NCI-H446 treated with DMSO at 0.1 percent for 48 hours (cell line): ENCODE measurements at places on chromosomes 7 and 10.
A peak's percentile ranks its signal among the peaks of the same experiment; 100 is the strongest.

DNA sequence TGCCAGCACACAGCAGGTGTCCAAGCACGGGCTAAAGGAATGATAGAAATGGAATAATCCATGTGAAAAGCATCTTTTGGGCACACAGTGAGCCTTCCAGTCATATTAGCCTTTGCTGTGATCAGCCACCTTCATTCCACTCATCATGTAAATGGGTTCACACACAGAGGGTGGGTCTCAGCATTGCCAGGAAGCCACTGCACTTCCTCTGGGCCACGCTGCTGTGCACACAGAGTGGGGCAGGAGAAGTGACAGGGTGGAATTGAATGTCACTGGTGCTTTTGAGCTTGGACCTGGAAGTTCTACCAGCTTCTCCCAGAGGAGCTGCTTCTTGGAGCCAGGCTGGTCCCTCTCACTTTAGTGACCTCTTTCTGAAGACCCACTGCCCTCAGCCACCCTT, 203.5 kb downstream of the USP6NL start:
- DNase-seq: no peak

DNA sequence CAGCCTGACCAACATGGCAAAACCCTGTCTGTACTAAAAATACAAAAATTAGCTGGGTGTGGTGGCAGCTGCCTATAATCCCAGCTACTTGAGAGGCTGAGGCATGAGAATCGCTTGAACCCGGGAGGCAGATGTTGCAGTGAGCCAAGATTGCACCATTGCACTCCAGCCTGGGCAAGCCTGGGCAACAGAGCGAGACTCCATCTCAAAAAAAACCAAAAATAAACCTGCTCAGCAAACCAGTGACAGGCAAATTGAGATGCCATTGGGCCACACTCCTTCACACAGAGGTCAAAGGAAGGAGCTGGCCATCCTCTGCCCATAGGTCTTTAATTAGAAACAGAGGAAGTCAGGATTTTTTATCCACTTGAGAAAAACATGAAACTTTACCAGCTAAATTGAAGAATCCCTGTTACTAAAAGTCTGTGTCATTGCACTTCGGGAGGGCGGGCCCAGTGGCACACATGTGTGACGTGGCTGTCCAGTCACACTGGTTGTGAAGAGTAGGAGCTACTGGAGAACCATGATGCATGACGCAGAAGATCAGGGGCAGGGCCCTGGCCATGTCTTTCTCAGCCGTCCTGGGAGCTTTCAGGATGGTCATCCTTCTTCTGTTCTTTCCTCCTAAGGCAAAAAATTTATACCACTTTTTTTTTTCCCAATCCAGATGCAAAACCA, 118.3 kb upstream of the ZNF438 start:
- no peak for DNase-seq

GRCh38 chr10:61313460-61313859, 139.7 kb downstream of the TMEM26 start:
- no peak for DNase-seq

- no peak for DNase-seq
Observed at GRCh38 chr7:131338173-131338572, 10.5 kb downstream of the MKLN1 start.

DNA sequence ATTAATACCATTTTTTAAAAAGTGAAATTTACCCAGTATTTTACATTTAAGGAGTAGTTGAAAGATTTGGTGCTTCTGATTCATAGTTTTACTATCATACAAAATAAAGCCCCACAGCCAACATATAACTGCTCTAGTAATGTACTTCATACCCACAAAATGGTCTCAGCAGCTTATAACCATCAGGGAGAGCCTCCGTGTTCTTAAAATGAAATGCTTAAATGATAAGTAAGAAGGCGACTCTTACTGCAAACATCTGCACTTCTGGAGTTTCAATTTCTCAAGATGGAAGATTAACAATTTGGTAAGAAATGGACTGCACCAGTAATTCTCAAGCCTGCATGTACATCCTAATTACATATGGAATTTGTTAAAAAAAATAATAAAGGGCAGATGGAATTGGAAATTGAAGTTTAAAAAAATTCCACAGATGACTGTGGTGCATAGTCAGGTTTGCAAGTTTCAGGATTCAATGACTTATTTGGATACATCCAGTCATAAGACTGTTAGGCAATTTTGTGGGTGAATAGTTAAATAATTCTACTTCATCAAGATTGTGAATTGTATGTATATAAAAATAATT, 461.0 kb downstream of the KIF20B start:
- DNase-seq: no peak

GRCh38 chr10:110002801-110003523, 4.8 kb upstream of the ADD3 start:
- no peak for DNase-seq

GRCh38 chr10:120490288-120490687, 33.3 kb downstream of the PLPP4 start:
- no peak for DNase-seq

DNA sequence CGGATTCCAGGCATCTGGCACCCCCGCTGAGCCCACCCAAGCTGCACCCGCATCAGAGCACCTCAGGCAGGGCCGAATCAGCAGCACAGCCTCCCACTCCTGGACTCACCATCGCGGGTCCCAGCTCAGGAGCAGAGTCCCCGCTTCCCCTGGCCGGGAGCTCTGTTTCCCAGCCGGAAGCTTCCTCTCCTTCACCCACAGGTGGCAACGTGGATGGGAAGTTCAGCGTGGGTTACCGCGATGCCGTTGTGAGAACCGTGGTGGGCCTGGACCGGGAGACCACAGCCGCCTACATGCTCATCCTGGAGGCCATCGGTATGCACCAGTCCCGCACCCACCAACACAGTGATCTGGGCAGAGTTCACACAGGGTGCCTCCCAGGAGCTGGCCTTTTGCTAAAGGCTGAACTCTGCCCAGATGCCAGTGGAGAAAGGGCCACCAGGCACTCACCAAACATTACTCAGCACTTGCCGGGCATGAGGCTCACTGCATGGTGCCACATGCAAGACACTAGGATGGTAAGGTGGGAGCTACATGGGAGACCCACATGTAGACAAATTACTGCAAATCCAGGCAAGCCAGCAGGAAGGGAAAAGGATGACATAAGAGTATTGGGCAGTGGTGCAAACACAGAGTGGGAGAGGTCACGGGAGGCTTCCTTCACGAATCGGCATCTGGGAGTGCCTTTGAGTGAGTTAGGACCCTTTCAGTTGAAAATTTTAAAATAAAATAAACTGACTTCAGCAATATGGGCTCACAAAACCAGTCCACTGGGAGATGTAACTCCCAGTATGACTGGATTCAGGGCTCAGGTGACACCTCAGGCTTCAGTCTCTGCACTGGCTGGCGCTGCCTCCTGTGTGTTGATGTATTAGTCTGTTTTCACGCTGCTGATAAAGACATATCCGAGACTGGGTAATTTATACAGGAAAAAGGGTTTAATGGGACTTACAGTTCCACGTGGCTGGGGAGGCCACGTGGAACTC, 10.4 kb downstream of the C10orf105 start:
- DNase-seq: no peak

GRCh38 chr7:101506531-101506930, 122.6 kb downstream of the MYL10 start:
- no peak for DNase-seq

- no peak for DNase-seq
Observed at GRCh38 chr7:104174798-104175197, 33.0 kb downstream of the ORC5 start.

DNA sequence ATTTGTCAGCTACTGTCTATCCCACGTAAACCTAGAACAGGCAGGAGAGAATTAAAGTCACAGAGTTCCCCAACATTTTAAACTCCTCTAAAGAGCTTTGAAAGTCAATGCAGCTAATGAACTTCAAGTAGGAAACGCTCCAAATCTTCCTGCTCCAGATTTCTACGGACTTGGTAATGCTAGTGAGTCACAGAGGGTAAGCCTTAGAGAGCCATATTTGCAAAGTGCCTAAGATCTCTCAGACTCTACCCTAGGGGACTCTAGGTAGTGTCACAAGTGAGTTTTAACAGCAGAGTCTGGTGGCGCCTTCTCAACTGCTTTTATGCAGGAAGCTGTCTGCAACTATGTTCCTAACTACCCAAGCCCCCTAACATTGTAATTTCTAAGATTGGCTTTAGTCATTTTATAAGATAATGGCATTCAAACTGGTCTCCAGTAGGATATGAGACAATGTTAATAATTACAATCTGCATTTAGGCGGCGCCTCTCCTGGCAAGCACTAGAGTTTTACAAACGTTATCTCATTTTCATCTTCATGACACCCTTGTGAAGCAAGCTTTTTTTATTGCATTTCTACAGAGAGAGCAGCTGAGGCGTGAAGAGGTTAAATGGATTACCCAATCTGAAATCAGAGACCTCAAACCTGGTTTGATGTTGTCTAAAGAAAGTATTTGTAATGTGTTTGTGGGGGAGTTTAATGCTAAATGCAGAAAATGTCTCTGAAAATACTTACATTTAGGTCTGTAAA, 22.0 kb upstream of the FZD1 start:
- DNase-seq: no peak

DNA sequence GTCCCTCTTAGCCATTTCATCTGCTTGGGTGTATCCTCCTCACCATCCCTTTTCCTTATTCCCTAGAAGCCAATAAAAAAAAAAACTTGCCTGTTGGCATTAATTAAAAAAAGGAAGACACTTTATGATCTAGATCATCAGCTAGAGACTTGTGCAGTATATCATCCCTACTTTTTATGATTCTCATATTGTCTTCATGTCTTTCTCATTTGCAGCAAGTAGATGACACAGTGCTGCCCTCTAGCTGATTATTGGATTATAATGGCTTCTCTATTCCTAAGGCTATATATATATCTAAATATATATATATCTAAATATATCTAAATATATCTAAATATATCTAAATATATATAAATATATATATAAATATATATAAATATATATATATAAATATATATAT, 272.4 kb upstream of the LRGUK start:
- DNase-seq: peak; percentile 44

DNA sequence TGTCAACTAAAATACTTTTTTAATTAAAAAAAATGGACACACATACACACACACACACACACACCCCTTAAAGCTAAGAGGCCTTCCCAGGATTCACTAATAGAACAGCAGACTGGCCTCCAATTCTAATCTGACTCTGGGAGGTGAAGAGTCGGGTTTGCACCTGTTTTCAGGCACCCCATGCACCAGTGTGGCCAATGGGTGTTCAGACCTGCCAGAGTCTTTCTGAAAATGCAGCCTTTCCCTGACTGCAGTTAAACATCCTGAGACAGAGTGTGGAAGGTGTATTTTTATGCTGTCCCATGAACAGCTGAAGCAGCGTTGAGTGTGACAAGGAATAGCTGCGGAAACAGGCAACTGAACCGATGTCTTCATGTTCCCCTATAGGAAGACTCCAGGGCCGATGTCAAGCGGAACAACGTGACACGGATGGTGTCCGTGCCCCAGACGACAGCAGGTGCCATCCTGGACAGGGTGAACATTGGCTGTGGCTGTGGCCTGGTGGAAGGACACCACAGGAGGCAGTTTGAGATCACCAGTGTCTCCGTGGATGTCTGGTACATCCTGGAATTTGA, 74.6 kb upstream of the LYZL2 start:
- no peak for DNase-seq

GRCh38 chr10:4431114-4431863, 394.7 kb upstream of the AKR1E2 start:
- no peak for DNase-seq

GRCh38 chr7:101436857-101437576, 74.3 kb downstream of the COL26A1 start:
- DNase-seq: no peak

GRCh38 chr7:114628362-114628761, 213.7 kb downstream of the FOXP2 start:
- DNase-seq: no peak

DNA sequence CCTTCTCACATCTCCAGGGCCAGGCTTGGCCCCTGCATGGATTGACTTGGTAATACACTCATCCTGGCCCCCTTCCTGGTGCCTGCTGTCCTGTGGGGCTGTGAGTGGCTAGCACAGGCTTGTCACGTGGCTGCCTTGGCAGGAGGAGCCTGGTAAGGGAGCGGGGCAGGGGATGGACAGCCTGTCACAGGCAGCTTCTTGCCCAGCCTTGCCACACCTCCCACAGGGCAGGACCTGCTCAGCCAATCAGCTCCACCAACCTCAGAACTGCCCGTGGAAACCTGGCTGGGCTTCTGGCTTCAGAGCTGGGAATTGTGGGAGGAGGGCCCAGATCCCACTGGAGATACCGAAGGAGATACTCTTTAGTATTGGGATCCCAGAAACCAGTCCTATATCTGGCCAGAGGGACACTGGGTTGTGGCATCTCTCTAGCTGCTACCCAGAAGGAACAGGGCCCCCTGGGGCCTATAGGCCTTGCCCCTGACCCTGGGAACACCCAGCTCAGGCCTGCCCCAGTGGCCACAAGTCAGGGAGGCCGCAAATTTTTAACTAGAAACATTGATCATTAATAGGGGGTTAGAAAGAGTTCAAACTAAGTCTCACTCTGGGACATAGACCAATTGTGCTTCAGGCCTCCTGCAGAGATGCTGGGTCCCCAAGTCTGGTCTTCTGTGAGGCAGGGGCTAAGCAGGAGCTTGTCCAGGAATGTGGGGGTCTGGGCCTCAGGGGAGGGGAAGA, at the start of gene HOGA1:
HOGA1 (plus strand) TSS at position 330 of the 738 bp plus-strand sequence; CDS start at position 645, 315 bp downstream.
- DNase-seq: peak; percentile 68
